ENCODE measurements at places on chromosomes 13 and 19.

DNA sequence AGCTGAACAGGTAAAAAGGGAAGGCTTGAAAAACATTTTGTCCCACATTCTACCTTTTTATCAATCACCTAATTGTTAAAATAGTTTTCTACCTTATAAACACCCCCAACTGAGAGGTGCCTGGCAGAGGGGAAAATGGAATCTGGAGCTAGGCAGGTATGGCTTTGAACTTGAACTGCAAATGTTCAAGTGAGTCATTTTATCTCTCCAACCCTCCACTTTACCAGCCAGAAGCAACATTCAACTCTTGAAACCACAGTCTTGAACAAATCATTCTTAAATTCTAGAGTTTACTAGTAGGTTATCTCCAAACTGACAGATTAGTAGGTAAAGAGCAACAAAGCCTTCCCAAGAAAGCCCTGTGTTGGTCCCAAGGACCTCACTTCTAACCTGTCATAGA, 116.9 kb downstream of the ABCC4 start:
- no peak for DNase-seq

- DNase-seq, result no peak
Observed at GRCh38 chr19:49883094-49883493, 5.6 kb downstream of the TBC1D17 start.

- DNase-seq, result no peak
Observed at GRCh38 chr13:66640231-66640630, 589.9 kb downstream of the PCDH9 start.

DNA sequence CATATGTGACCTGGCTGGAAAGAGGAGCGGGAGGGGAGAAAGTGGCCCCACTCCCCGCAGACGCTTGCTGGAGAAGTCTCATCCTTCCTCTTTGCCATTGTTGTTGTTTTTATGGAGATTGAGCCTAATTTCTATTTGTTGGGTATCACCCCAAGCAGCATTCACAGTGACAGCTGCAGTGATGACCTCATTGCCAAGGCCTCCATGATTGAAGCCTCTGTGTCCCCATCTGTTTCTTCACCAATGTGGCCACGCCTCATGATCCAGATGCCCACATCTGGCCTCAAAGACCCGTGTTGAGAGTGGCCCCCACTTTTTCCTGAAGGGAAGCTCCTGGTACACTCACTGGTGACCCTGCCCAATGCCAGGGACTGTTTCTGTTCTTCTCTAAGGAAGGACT, 154.2 kb downstream of the SLC7A1 start:
- no peak for DNase-seq

- no peak for DNase-seq
Observed at GRCh38 chr13:99385161-99385560, 78.0 kb upstream of the GPR183 start.

DNA sequence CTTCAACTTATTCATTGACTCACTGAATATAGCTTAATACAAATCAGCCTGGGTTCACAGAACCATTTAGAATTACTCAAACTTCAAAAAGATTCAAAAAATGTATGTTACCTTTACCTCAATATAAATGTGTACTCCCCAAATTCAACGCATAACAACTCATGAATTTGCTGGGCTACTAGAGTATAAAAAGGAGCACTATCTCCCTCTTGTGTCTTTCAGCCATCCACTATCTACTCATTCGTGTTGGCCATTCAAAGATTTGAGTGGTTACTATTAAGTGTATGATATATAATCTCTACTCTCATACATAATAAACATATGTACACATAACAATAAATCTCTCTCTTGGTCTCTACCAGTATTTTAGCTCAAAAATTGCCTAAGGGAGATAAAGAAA, 20.3 kb downstream of the INTS6 start:
- DNase-seq, result no peak

DNA sequence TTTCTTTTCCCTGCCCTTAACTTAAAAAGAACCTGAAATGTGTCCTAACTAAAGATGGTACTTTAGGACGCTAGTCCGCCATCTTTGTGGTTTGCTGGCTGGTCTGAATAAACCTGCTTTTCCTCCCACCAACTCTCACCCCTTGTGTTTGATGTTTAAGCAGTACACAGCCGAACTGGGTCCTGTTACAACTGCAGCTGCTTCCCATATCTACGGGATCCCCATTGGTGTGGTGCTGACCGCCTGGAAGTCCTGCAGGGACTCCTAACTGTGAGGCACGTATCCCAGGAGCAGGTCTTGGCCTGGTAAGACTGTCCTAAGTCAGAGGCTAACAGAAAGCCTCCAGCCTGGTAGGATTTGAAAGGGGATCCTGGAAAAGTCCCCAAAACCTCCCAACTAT, 40.9 kb upstream of the VSTM2B start:
- no peak for DNase-seq

- DNase-seq, result no peak
Observed at GRCh38 chr19:16297575-16298178, 26.9 kb upstream of the KLF2 start.

- no peak for DNase-seq
Observed at GRCh38 chr13:77422724-77423123, 95.8 kb upstream of the MYCBP2 start.

GRCh38 chr19:38853214-38853613, 3.4 kb upstream of the HNRNPL start:
- no peak for DNase-seq

DNA sequence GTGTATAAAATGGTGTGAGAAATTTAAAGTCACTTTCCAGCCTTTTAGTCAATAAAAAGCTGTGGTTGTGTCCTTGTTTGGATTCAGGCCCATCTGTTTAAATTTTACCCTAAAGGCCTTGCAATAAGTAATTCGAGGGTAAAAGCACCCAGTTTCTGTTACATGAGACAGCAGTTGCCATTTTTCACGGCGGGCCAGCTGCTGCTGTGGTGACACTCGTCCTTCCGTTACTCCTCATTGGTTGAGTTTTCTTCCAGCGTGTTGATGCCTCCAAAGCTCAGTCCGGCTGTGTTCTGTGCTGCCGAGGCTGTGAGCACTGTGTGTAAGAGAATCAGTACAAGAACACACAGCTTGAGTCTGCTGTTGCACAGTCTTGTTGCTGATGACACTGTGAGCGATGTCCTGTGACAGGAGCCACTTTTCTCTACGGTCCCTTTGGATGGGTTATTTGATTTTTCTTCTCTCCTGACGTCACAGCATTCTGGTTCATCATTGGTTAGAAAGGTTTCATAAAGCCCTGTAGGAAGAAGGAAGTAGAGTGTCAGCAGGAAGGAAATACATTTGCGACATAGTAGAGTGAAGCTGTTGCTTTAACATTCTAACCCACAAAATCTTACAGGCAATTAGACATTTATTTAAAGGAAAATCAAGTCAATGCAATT, 602.5 kb upstream of the ARGLU1 start:
- no peak for DNase-seq

DNA sequence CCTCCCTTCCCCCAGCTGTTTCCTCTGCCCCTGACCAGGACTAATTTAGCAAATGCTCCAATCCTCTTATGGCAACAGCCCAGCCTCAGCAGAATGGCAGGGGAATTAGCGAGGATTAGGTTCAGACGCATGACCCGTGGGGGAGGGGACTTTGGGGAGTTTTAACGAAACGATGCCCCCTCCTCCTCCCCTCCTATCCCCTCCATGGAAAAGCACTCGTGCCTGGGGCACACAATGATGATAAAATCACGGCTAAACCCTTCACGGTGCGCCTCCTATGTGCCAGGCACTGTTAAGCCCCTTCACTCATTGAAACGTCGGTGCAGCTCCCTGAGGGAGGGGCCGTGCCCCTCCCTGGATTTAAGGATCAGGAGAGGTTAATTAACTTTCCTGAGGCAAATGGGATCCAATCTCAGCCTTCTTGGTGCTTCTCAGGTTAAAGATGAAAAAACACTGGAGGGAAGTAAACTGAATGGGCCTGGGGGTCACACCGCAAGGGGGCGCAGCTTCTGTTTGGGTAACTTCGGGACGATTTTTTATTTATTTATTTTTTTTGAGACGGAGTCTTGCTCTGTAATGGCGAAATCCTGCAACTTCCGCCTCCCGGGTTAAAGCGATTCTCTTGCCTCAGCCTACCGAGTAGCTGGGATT, 10.1 kb upstream of the TPRX2 start:
- peak; percentile 36 for DNase-seq

GRCh38 chr13:102267191-102267590, 134.7 kb downstream of the FGF14 start:
- DNase-seq, result no peak

DNA sequence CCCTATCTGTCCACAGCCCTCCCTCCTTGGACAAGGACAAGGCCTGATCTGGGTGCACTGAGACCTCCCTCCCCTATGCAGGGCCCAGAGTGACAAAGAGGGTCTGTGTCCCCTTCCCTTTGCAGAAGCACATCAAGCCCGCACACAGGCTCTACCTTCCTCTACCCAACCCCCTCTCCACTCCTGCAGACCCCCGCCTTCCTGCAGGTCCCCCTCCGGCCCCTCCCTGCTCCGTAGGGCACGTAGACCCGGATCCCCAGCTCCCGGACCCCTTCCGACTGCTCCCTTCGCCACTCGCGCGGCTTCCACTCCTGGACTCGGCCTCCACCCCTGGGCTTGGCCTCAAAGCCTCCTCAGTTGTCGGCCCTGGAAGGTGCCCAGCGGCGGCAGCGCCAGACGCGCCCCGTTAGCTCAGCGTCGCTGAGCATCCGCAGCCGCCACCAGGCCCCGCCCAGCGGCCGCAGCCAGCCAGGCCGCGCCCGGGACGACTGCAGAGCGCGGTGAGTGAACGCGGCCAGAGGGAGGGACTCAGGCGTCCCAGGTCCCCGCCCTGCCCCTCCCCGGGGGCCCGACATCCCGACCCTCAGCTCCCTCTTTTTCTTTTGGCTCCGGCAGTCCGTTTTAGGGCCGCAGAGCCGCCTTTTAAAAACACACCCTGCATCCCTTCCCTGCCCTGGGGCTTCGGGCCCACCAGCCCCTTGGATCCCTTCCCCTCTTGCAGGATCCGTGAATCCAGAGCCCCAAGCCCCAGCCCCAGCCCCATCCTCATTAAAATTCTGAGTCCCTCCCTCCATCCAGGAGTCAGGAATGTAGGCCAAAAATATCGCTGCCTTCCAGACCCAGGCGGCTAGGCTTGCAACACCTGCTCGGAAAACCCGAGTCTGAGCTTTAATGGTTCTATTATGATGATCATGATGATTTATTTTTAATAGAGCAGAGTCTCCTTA, 1.5 kb upstream of the MYADM start:
- DNase-seq, result no peak

DNA sequence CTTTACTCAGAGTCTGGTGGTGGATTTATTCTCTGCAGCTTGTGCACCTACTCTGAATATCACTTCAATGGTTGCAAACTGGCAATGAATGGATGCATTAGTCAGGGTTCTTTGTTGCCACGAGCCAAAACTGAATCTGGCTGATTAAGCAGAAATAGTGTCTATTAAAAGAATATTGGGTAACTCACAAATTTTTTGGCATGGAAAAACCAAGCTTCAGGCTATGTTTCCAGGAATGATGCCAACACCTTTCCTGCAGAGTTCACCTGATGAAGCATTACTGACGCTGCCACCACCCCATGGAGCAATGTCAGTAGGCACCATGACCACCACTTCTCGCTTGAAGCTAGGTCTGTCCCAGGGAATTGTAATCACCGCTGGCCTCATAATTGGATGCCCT, 597.8 kb upstream of the SLC10A2 start:
- no peak for DNase-seq

- peak; percentile 37 for DNase-seq
Observed at GRCh38 chr13:95530178-95530577, 22.3 kb upstream of the CLDN10 start.

DNA sequence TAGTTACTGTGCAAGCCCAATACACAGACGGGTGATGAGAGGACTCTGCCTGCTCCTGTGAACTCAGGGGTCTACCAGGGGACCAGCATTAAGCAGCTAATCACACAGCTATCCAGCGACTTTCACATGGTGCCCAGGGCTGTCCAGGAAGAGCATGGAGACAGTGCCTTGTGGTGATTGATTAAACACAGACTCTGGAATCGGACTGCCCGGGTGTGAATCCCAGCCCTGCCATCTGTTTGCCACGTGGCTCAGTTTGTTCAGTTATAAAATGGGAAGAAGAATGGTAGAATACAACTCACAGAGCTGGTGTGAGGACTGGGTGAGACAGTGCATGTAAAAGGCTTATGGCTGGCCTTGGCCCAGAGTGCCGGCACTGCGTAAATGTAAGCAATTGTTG, 42.1 kb upstream of the NPAS1 start:
- DNase-seq, result no peak

DNA sequence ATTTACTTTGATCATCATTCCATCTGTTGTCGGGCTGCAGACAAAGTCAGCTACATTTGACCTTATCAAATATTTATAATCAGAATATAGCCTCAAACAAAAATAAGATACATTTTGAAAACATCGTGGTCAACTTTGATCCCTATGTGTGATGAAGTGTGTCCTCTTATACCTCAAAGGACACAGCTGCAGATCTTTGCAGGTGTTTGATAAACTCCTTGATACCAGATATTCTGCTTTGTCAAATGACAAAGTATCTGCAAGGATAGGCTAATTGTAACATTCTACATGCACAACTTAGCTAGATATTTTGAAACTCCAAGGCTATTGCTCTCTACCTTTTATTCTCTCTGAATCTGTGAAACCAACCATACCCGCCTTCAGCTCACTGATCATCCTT, 44.0 kb downstream of the PHF11 start:
- no peak for DNase-seq

DNA sequence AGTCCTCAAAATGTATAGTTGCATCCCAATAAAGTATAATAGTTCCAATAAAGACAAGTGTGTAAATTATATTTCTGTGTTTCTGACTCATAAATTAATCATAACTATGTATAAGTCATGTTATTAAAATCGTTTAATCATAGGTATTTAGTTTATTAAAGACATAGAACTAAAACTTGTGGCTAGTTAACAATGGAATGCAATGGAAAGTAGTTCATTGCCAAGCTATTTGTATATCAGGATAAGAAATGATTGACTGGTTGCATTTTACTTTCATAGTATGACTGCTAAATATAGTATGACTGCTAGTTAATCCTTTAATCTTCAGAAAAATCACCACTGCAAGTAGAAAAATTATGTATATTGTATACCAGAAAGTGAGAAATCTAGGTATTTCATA, 16.9 kb downstream of the COG3 start:
- no peak for DNase-seq

GRCh38 chr13:33125821-33126570, 109.8 kb downstream of the KL start:
- DNase-seq, result no peak

GRCh38 chr13:39616087-39616694, 13.2 kb upstream of the LHFPL6 start:
- DNase-seq, result peak; percentile 82

DNA sequence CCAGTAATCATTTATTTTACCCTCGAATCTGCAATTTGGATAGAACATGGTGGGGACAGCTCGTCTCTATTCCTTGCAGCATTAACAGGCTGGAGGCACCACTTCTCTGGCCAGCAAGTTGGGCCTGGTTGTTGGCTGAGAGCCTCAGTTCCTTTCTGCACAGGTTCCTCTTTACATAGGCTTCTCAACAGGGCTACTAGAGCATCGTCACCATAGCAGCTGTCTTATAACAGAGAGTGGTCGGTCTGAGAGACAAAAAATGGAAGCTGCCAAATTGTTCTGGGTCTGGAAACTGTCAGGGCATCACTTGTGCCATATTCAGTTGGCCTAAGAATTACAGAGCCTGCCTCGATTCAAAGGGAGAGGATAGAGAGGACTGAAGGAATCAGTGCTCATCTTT, 86.7 kb downstream of the DNAJC15 start:
- no peak for DNase-seq

- DNase-seq, result no peak
Observed at GRCh38 chr13:75458696-75459422, 23.1 kb downstream of the TBC1D4 start.

Measured in hematopoietic multipotent progenitor cell (in vitro differentiated cells).